ENCODE measurements at places on chromosomes 13 and 19.
A peak's percentile ranks its signal among the peaks of the same experiment; 100 is the strongest.

GRCh38 chr13:97249796-97250495 is 27.8 kb downstream of the MBNL2 start:
- no peak for DNase-seq

- DNase-seq = peak; percentile 74
These were observed 15.4 kb upstream of the NOP53 start for GRCh38 chr19:47729799-47730520.

GRCh38 chr19:518598-519231 is 11.4 kb downstream of the TPGS1 start:
- DNase-seq = no peak

DNA sequence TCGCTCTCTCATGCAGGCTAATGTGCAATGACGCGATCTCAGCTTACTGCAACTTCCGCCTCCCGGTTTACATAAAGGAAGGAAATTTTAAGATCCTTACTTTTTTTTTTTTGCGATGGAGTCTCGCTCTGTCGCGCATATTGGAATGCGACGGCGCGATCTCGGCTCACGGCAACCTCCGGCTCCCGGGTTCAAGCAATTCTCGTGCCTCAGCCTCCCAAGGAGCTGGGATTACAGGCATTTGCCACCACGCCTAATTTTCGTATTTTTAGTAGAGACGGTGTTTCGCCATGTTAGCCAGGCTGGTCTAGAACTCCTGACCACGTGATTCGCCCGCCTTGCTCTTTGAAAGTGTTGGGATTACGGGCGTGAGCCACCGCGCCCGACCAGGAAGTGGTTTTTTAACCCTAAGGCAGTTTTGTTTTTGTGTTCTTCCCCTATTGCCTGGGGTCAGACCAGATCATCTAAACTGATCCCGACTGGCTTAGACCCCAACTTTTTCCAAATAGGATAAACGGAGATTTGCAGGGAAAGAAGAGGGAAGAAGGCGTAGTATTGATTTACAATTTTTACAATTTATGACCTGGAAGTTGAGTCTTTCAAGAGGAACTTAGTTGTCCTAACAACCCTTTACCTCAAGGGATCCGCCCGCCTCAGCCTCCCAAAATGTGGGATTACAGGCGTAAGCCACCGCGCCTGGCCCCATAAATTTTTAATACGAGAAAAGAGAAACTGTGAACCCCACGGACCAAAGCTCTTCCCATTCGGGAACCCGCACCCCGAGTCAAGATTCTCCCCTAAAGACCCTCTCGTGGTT is 142.0 kb downstream of the ZNF737 start:
- DNase-seq = peak; percentile 54

DNA sequence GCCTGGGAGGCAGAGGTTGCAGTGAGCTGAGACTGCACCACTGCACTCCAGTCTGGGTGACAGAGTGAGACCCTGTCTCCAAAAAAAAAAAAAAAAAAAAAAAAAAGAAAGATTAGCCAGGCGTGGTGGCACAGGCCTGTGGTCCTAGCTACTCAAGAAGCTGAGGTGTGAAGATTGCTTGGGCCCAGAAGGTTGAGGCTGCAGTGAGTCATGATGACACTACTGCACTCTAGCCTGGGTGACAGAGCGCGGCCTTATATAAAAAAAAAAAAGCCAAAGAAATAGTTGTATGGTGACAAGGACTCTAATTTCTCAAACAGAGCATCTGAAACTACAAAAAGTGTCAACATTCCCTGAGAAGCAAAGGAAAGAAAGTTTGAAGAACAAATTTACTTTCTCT is 3.4 kb downstream of the PBX4 start:
- DNase-seq = no peak

DNA sequence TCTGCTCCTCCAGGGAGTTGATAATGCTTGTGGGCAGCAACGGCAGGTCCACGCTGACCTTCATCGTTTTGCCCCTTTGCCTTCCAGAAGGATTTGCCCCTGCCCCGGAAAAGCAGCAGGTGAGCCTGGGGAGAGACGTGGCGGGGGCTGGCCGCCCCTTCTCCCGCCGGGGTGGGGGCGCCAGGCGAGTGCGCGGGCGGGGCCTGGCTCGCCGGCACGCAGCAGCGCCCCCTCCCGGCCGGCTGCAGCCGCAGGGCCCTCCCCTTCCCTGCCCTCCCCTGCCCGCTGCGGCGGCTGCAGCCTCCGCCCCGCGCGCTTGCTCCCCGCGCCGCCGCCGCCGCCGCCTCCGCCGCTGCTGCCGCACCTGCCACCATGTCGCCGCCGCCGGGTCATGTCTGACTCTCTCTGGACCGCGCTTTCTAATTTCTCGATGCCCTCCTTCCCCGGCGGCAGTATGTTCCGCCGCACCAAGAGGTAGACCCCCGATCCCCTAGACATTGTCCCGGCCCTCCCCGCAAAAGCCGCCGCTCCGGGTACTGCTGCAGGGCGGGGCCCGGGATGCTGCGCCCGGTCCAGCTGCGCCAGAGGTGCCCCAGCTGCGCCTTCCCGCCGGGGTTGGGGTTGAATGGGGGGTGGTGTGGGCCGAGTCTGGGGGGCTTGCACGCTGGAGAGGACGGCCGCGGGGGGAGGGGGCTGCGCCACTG is at the start of gene MAST1:
TSS of gene MAST1 (plus strand) at position 334 of the 704 bp plus-strand sequence. CDS start at position 392, 58 bp downstream.
- DNase-seq = no peak

- DNase-seq = no peak
These were observed 915.3 kb upstream of the SLITRK6 start for GRCh38 chr13:86714495-86714894.

DNA sequence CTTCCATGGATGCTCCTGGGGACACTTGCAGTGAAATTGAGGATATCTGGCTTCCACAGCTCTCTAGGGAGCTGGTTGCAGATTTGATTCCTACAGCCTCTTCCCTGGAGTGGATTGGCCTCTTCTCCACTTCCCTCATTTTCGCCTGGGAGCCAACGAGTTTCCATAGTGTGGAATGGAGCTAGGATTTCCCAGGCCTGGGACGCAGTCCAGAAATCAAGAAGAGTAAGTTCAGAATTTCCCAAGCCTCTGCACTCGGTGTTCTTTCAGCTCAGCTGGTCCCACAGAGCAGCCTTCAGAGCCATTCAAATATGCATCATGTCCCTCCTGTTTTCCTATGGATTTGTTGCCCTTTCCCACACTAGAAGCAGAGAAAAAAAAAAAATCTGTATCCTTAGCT is 68.2 kb downstream of the RAP2A start:
- DNase-seq = peak; percentile 43

DNA sequence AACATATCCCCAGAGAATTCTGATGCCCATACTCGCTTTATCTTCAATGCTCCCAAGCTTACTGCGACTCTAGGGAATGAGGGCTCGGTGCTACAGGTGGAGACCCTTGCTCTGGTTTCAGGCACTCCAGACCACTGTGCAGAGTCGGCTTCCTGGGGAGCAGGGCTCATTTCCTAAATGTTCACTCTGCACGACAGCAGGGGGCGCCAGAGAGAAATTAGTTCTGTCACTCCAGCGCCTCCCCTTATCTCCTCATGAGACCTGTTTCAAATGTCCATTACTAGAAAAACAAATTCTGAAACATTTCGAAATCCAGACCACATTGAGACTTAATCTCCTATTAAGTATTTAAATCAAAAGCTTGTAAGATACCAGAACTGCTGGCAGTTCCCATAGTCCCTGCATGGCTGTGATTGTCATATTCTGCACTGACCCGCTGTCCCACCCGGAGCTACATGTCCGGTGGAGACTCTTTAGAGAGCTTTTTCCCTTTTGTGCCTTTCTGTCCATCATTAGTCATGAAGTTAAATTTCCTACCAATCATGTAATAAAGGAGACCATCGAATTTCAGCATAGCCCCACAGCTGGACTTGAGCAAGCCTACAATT is 22.4 kb downstream of the EPSTI1 start:
- peak; percentile 82 for DNase-seq

DNA sequence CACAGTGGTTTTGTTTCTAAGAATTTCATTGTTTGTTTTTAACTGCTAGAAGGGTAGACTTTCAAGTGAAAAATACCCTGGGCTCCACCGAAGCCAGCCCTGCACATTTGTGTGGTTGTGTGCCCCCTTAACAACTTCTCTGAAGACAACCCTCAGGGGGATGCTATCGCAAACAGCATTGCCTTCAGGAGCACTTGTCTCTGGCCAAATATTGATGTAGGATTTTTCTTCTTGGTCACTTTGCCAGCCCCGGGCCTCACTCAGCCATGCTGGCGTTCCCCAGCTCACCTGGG is 69.2 kb upstream of the SERP2 start:
- no peak for DNase-seq

- no peak for DNase-seq
These were observed 347.4 kb downstream of the FGF9 start for GRCh38 chr13:22018076-22018835.

DNA sequence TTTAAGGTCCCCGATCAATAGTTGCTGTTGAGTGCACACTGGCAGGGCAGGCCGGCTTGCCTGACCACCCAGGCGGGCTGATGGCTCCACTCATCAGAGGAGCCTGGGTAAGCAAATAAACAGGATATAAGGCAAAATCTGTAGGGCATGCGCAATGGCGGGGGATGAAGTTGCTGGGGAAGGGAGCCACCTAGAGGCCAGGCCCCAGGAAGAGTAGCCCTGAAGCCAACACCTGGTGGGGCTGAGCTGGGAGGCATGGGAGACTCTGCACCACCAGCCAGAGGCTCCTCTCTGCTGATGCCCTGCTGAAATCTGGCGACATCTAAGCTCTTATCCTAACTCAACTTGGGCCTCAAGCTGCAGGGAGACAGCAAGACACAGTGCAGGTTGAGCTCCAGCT is 324.3 kb downstream of the ZNF536 start:
- DNase-seq = no peak

DNA sequence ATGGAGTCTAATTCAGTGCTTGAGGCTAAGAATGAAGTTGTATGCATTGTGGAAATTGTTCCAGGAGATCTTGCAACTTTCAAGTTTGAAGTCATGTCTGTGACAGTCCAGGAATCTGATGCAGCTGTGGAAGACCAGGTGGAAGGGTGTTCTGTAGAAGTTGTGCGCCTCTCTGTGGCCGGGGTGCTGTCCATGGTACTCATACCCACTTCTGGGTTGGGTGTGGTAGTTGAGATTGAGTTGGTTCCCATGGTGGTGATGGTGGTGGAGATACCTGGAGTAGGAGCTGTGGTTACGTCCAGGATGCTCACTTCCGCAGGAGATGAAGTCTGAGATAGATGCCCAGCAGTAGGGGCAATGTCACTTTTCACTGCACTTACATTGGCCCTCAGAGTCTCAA is 44.3 kb downstream of the MUC16 start:
- DNase-seq = no peak

- DNase-seq = no peak
These were observed 39.5 kb downstream of the ARHGAP35 start for GRCh38 chr19:46900341-46900740.

- DNase-seq = no peak
These were observed 531.1 kb downstream of the DCT start for GRCh38 chr13:93948162-93948922.

DNA sequence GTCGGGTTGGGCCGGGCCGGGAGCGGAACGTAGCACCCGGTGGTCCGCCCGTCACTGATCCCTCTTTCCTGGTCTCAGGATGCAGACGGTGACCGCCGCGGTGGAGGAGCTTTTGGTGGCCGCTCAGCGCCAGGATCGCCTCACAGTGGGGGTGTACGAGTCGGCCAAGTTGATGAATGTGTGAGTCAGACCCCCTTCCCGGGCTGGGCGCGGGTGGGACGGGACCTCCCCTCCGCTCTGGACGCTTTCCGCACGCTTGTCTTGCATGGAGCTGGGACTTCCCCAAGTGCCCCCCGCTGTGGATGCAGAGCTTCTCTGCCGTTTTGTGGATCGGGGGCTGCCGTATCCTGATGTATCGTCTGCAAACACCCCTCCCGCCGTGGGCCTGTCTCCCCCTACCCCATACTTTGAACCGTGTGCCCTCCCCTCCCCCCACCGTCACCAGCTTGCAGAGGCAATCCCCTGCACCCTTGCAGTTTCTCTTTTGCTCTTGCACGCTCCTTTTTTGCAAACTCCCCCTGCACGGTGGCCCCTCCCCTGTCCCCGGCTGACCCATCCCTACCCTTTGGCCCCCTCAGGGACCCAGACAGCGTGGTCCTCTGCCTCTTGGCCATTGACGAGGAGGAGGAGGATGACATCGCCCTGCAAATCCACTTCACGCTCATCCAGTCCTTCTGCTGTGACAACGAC is 669 bp downstream of the GADD45B start:
- DNase-seq = peak; percentile 49

GRCh38 chr13:78401873-78402707 is 201.3 kb downstream of the POU4F1 start:
- DNase-seq = no peak

DNA sequence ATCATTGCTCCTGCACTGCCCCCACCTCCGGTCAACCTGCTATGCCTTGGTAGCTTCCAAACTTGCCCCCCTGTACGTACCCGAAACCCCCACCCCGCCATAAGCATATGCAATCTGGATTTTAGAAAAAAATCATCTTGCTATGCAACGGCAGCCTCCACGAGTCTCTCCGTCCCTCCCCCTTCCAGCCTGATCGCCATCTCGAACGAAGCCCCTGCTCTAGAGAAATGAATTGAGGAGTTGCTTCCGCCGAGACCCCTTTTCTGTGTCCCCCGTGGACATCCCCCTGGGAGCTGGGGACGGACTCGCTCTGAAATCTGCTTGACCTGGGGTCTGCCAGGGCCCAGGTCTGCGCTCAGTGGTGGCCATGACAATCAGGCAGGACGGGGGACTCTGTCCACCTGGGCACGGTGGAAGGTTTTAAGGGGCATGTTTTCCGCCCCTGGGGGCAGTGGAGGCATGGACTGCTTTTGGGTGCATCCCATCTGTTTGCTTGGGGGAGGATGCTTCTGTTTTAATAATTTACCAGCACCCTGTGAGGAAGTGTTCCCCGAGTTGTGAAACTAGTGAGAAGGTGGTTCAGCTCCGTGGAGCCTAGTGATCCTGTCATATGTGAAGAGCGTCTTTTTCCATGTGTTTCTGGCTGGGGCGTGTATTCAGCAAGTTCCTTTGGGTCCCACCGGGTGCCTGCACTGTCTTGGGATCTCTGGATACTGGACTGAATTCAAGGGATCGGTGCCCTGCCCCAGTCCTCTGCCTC is 1.0 kb downstream of the KDM4B start:
- DNase-seq = no peak

- no peak for DNase-seq
These were observed 12.9 kb downstream of the OR7C2 start for GRCh38 chr19:14954071-14954655.

DNA sequence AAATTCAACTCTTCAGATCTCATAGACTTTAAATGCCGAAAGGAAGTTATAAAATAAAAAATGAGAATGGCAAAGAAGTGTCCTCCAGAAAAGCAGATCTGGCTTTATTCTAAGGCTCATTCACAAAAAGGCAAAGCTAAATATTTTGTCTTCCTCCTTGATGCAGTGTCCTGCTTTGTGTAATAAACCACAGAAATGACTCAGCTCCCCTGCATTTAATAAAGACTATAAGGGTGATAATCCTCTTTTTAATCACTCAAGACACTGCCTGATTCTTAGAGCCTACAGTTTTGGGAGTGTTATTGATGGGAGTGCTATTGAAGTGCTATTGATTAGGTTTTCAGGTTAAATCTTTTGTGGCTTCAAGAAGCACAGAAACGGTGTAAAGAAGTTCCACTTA is 482.0 kb downstream of the PCDH20 start:
- no peak for DNase-seq

GRCh38 chr13:75494491-75494890 is 12.5 kb upstream of the TBC1D4 start:
- DNase-seq = no peak
